ENCODE measurements at places on chromosomes 3 and 15. TPM values are rescaled to one million over a fixed set of nuclear protein-coding genes. Genes with fewer than 3 reads are reported as not detected.

KNG1 gene
- total RNA-seq, result not detected

COLQ gene
- total RNA-seq, result 3.3 TPM

PLA2G4E gene
- not detected for total RNA-seq

MUC13 gene
- not detected for total RNA-seq

ROPN1 gene
- total RNA-seq, result not detected

UCN2 gene
- total RNA-seq, result not detected

PPP1R14D gene
- total RNA-seq, result not detected

DNA sequence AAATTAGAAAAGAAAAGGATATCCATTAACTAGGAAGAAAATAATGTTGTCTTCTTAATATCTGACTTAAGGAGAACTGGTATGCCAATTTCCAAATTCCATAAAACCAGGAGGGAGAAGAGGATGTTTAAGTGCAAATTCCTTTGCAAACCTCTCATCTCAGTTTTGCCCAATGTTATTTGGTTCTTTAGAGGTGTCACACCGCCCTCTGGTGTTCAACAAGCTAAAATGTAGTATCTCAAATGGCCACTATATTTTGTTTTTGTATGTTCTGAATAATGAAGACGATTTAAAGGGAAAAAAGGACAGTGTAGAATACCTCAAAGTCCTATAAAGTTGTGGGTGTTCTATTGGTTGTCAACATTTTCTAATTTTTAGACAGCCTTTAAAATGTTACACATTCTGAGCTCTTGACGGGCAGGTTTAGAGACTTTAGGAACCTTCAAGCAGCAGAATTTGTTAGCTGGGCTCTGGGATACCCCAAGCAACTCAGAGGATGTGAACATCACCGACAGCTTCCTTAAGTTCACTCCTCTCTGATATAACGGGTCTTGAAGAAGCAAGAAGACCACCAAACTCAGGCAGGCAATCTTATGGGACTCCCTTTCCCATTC is 458.3 kb downstream of the MFSD1 start:
- H3K27ac ChIP-seq, result no peak overlapping the region
- H3K36me3 ChIP-seq, result no peaks in the 10 kb centered on the region
- peaks cover 3% of the 10 kb centered on the region for H3K27me3 ChIP-seq
- peak; percentile 55 for DNase-seq
- H3K4me3 ChIP-seq, result no peak overlapping the region

GRCh38 chr15:66564136-66565041 is 1.4 kb downstream of the LCTL start:
- H3K4me3 ChIP-seq, result no peak overlapping the region
- H3K27me3 ChIP-seq, result no peaks in the 10 kb centered on the region
- no peak overlapping the region for H3K27ac ChIP-seq
- DNase-seq, result no peak
- H3K4me1 ChIP-seq, result peaks cover 7% of the 10 kb centered on the region

GRCh38 chr3:51394541-51394940 is 3.5 kb downstream of the RBM15B start:
- no peak overlapping the region for H3K27ac ChIP-seq
- DNase-seq, result no peak
- H3K27me3 ChIP-seq, result no peaks in the 10 kb centered on the region
- H3K4me1 ChIP-seq, result peaks cover 57% of the 10 kb centered on the region

- H3K27me3 ChIP-seq, result no peaks in the 10 kb centered on the region
- H3K27ac ChIP-seq, result no peak overlapping the region
- H3K36me3 ChIP-seq, result no peaks in the 10 kb centered on the region
- peaks cover 21% of the 10 kb centered on the region for H3K4me1 ChIP-seq
These were observed 76.2 kb upstream of the HERC1 start for GRCh38 chr15:63909819-63910437.

GRCh38 chr3:196666001-196666867 is 26.7 kb downstream of the NRROS start:
- H3K4me1 ChIP-seq, result peaks cover 20% of the 10 kb centered on the region
- no peak for DNase-seq
- no peaks in the 10 kb centered on the region for H3K27me3 ChIP-seq
- peaks cover 8% of the 10 kb centered on the region for H3K36me3 ChIP-seq

DNA sequence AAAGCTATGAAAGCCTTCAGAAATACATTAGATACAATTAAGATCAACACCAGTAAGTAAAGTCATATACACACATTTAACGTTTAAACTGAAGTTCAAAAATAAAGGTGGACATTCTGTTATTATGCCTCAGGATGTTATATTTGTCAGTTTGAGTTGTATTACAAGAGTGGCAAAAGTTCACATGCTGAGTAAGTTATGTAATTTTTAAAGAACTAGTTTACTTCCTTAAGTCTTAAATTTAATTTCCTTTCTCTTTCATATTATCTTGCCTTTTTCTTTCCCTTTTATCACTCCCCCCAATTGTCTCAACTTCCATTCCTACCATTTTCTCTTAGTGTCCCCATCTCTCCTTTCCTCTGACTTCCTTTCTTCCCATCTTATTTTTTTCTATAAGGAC is 4.9 kb upstream of the GPR87 start:
- H3K36me3 ChIP-seq, result no peaks in the 10 kb centered on the region
- H3K4me1 ChIP-seq, result peaks cover 13% of the 10 kb centered on the region
- no peaks in the 10 kb centered on the region for H3K27me3 ChIP-seq
- no peak overlapping the region for H3K27ac ChIP-seq
- no peak overlapping the region for H3K4me3 ChIP-seq
- no peak for DNase-seq

DNA sequence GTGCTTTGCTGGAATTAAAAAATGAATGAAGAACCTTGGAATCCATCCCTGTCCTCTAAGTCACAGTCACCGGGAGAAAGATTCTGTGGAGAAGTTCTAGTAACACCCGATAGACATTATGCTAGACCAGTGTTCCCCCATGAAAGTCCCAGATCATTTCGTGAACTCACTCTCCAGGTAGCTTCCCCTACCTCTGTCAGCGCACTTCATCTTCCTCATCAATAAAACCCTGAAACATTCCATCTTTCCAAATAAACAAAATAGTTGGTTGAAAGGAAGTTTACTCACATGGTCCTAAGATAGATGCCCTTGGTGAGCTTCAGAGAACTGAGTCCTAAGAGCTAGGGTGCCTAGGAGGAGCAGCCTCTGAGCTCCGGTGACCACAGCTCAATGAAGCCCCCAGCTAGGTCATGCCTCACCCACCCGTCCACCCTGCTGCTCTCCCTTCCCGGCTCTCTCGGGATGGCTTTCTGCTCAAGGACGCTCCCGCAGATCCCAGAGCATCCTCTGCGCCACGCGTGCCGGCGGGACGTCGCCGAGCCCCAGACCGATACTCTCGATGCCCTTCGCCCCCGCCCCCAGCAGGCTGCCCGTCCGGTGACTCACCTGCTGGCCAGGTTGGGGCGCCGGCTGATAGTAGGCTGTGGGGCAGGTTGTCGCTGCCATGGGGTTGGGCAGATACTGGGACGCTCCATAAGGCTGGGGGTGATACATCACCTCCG is 776 bp downstream of the VGLL3 start:
- H3K27me3 ChIP-seq, result peaks cover 32% of the 10 kb centered on the region
- H3K27ac ChIP-seq, result no peak overlapping the region
- H3K4me1 ChIP-seq, result no peaks in the 10 kb centered on the region
- no peaks in the 10 kb centered on the region for H3K36me3 ChIP-seq
- H3K4me3 ChIP-seq, result no peak overlapping the region

DNA sequence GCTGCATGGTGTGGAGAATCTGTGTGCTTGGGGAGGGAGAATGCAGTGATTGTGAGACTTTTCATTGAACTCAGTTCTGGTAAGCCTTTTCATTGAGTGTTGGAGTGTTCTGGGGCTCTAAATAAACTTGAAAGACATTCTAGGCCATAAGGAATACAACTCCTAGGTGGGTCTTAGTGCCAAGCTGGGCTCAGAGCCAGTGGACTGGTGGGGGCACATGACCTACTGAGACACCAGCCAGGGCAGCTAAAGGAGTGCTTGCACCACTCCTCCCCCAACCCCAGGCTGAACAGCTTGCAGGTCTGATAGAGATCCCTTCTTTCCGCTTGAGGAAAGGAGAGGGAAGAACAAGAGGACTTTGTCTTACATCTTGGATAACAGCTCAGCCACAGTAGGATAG is 21.7 kb upstream of the KPNA4 start:
- H3K36me3 ChIP-seq, result no peaks in the 10 kb centered on the region
- H3K27ac ChIP-seq, result no peak overlapping the region
- no peak overlapping the region for H3K4me3 ChIP-seq

DNA sequence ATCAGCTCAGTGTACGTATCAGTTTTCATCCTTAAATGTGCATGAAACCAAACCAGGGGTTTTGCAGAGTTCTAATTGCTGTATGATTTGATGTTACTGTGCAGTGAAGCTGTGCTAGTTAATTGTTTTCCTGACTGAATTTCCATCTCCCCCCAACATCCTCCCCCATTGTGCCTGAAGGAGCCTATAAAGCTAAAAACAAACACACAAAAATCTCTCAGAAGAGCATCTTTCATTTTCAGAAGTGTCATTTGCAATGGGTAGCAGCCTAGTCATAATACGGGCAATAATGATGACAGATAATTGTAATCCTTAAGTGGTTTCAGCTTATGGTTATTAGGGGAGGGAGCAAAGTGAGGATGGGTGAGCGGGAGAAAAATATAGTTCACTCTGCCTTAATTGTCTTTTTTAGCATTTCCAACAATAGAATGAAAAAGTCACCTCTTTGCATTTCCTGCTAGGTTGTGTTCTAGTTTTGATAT is 207.9 kb upstream of the TBL1XR1 start:
- H3K27me3 ChIP-seq, result no peaks in the 10 kb centered on the region
- no peak for DNase-seq
- H3K27ac ChIP-seq, result no peak overlapping the region
- no peak overlapping the region for H3K4me3 ChIP-seq
- no peaks in the 10 kb centered on the region for H3K36me3 ChIP-seq

DNA sequence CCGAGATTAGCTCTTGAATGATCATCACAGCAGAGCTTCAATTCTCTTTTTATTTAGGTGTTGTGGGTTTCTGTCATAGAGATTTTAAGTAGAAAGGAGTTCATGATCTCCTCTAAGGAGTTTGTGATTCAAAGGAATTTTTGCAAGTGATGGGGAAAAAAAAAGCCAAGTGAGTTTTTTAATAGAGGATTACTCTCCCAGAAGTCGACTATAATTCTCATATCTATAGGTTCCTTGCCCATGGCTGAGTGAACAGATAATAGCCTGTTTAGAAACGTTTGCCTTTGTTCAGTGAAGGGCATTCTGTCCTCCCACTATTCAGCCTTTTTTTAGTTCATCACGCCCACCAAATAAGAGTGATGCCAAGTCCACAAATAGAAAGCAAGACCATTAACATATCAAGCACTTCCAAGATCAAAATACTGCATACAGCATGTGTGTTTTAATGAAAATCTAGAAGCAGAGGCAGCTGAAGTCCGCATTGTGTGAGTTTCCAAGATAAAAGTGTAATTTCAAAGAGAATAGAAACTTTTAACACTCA is 398.4 kb upstream of the CNTN3 start:
- H3K4me3 ChIP-seq, result no peak overlapping the region
- H3K27me3 ChIP-seq, result no peaks in the 10 kb centered on the region
- DNase-seq, result no peak
- no peaks in the 10 kb centered on the region for H3K36me3 ChIP-seq

GRCh38 chr3:177037241-177037640 is 160.0 kb downstream of the TBL1XR1 start:
- no peaks in the 10 kb centered on the region for H3K27me3 ChIP-seq
- H3K4me3 ChIP-seq, result no peak overlapping the region
- DNase-seq, result no peak
- H3K4me1 ChIP-seq, result peaks cover 21% of the 10 kb centered on the region
- H3K27ac ChIP-seq, result no peak overlapping the region
- H3K36me3 ChIP-seq, result peaks cover 67% of the 10 kb centered on the region

GRCh38 chr3:50201573-50202315 is 3.3 kb upstream of the SLC38A3 start:
- no peak overlapping the region for H3K27ac ChIP-seq
- peaks cover 47% of the 10 kb centered on the region for H3K27me3 ChIP-seq
- no peaks in the 10 kb centered on the region for H3K36me3 ChIP-seq
- peaks cover 2% of the 10 kb centered on the region for H3K4me1 ChIP-seq
- H3K4me3 ChIP-seq, result no peak overlapping the region

DNA sequence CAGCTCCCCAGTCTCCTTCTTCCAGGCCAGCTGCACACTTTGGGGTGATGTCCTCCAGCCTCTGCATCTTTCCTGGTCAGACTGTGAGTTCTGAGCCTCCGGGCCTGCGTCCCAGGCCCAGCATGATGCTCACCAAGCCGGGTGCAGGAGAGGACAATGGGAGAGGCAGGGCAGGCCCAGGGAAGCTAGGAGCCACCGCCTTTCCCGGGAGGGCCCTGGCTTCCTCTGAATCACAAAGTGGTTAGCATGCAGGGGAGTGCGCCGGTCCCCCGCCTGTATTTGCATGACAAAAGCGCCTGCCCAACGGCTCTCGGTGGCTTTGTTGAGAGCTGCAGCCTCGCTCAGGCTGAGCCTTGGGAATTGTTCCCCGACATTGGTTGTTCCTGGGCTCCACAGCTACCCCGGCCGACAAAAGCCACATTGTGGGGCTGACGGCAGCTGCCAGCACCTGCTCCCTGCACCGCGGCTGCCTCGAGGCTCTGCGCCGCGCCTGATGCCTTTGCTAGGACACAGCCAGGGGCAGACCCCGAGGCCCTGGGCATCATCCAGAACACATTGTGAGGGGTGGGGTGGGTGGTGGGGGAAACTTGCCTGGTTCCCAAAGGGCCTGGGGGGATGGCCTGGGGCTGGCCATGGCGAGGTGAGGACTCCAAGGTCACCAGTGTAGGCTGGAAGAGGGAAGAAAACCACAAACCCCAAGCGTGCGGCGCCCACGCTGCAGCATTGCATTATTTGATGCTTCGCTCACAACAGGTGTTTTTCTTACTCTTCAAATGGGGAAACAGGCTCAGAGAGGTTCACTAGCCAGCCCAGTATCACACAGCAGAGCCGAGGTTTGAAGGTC is 20.0 kb upstream of the KLF13 start:
- H3K27ac ChIP-seq, result no peak overlapping the region
- no peak overlapping the region for H3K4me3 ChIP-seq
- H3K36me3 ChIP-seq, result no peaks in the 10 kb centered on the region
- H3K27me3 ChIP-seq, result peaks cover 9% of the 10 kb centered on the region

DNA sequence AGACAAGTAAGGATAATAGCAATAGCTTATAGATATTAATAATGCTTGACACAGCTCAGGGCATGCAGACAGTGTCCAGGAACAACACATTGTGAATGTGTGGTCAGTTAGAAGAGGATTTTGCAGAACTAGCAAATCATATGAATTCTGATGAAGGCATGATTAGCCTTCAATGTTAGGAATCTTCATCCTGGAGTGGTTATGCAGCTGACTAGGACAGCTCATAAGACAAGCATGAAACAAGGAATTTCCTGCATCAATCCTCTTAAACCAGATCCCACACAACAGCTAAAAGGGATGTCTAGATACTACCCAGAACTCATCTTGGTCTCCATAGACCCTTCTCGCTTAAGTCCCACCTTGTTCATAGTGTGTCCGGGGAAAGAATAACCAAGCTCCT is 499.0 kb upstream of the ATP11B start:
- no peaks in the 10 kb centered on the region for H3K4me1 ChIP-seq
- H3K4me3 ChIP-seq, result no peak overlapping the region
- H3K27ac ChIP-seq, result no peak overlapping the region

GRCh38 chr15:52788099-52788986 is 1.8 kb downstream of the ONECUT1 start:
- peaks cover 17% of the 10 kb centered on the region for H3K4me1 ChIP-seq
- H3K36me3 ChIP-seq, result peaks cover 2% of the 10 kb centered on the region
- peak overlapping the region; percentile 7 for H3K4me3 ChIP-seq
- no peak for DNase-seq

GRCh38 chr3:61736506-61736905 is 175.1 kb downstream of the PTPRG start:
- no peak overlapping the region for H3K4me3 ChIP-seq
- no peaks in the 10 kb centered on the region for H3K27me3 ChIP-seq
- DNase-seq, result no peak
- no peak overlapping the region for H3K27ac ChIP-seq
- no peaks in the 10 kb centered on the region for H3K4me1 ChIP-seq

Measured in activated CD4-positive, alpha-beta T cell treated with anti-CD3 and anti-CD28 coated beads, Interleukin-2, amount 10 ng/mL, durations not matched to agents 7 days and 5 days (primary cell).